H4 (cell line): ENCODE measurements at places on chromosomes 13 and 19. TPM values are rescaled to one million over a fixed set of nuclear protein-coding genes. Genes with fewer than 3 reads are reported as not detected.

DNA sequence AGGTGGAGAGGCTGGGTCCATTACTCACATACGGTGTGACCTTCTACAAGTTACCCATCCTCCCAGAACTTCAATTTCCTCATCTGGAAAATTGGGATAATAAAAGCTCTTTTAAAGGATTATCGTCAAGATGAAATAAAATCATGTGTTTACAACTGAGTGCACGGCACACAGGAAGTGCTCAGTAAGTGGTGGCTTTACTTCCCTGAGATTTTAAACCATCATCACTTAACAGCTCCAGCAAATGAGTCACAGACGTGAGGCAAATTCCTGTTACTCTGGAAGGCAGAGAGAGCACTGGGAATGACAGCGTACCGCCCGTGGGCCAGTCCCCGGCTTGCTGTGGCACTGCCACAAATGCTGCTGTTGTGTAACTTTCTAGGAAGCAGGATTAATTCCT lies 64.1 kb downstream of the MRPL57 start:
- DNase-seq: peak; percentile 67

DNA sequence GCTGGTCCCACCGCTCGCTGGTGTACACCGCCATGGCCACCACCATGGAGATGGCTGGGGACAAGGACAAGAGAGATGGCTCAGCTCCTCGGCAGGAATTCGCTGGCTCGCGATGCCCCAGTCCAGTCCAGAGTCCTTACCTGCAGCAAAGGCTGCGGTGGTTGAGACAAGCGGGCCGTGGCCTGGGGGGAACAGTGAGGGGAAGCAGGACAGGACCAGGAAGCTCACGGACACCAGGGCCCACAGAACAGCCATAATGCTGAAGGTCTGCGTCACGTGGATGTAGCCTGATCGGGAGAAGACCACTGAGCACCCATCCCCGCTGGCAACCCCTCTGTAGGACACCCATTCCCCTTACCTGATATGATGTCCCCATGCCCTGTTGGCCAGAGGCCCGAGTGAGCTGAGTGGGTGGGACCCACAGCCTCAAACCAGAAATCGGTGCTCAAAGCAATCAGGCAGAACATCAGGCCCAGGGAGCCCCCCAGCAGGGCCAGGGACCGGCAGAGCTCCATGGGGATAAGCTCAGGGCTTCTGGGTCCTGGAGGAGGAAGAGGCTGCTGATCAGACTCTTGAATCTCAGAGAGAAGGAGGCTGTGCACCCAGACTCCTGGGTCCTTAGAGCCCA lies 319 bp downstream of the NKG7 start:
- no peak for DNase-seq

DNA sequence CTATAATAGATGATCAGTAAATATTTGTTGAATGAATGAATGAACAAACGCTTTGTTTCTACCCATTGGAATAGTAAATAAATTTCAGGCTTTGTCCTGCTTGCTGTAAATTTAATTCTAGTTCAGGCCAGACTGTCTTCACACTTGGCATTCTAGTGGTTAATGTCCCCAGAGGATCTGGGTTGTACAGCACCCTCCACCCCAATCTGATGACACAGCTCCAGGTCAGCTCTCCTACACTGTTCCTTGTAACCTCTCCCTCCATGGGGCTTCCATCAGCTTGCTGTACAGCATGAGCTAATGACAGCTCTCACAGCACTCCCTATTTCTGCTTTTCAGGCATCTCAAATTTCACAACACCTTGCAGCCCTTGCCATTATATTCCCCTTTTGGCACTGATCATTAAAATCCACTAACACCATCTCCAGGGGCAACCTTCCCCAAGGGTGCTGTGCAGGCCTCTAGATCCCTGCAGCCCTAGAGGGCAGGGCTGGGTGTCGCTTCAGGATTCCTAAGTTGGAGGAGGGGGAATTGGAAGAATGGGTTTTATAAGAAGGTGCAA lies 12.7 kb upstream of the KL start:
- no peak for DNase-seq

- no peak for DNase-seq
These were observed 16.8 kb upstream of the ZNF432 start for GRCh38 chr19:52065399-52065798.

- no peak for DNase-seq
These were observed 689.1 kb upstream of the GPC6 start for GRCh38 chr13:92537471-92537870.

DNA sequence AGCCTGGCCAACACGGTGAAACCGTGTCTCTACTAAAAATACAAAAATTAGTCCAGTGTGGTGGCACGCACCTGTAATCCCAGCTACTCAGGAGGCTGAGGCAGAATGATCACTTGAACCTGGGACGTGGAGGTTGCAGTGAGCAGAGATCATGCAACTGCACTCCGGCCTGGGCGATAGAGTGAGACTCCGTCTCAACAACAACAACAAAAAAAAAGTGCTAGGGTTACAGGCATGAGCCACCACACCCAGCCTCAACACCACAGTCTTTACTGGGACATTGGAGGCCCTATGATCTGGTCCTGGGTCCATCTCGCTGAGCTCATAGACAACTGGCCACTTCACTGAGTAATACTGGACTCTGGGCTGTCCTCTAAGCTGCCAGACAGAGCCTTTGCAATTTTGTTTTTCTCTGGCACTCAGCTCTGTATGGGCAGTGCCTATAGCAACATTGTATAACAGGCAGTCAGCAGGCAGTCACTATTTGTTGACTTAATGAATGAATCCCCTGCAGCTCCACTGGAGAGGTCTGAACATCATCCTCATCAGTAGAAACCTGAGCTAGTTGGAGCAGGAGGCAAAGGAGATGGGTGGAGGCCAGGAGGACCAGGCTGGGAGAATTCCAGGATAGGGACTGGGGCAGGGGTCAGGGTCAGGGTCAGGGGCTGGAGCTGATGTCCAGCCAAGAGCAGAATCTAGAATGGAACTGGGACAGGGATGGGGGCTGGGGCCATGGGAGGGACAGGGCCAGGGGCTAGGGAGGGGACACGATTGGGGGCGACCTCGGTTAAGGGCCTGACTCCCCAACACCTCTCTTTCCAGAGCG lies 8.1 kb downstream of the BLOC1S3 start:
- DNase-seq: no peak

DNA sequence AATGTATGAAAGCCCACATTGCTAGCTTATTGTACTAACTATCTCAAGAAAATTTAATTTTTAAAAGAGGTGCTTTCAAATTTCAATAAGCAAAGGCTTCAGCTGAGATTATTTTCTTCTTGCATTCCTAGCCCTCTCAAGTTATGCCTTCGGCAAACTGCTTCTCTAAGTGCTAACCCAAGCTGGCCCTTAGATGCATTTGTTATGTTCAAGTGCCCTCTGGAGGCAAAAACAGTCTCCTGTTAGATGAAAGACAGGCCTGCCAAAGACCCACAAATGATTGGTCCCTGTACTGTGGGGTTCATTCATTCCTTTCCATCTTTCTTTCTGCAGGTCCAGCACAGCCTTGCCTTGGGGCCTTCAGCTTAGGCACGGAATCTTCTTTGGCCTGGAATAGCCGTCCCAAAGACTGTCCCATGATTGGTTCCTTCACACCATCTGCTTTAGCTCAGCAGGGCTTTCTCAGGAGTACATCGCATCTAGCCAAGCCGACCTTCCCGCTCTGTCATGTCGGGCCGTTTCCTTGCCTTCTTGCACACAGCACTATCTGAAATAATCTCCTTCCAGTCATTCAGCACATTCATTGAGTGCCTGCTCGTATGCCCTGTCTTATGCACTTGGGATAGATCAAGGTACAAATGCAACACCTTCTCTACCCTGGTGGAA lies 26.4 kb upstream of the TPTE2 start:
- peak; percentile 9 for DNase-seq

DNA sequence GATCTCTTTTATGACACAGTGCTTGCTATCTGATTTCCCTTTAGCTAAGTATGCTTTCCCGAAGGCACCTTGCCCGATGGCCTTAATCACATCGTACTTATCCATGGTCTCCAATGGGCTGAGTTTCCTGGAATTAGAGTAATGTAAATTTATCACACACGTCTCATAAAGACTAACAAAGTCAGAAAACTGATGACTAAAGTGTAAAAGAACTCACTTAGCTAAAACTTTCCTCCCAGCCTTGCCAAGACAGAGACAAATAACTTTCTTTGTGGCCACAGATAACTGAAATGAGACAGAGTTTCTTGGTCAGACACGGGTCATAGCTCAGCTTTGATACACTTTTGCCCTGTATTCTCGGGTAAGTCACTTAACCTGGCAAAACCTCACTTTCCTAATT lies 1.5 kb downstream of the NEK5 start:
- DNase-seq: no peak

DNA sequence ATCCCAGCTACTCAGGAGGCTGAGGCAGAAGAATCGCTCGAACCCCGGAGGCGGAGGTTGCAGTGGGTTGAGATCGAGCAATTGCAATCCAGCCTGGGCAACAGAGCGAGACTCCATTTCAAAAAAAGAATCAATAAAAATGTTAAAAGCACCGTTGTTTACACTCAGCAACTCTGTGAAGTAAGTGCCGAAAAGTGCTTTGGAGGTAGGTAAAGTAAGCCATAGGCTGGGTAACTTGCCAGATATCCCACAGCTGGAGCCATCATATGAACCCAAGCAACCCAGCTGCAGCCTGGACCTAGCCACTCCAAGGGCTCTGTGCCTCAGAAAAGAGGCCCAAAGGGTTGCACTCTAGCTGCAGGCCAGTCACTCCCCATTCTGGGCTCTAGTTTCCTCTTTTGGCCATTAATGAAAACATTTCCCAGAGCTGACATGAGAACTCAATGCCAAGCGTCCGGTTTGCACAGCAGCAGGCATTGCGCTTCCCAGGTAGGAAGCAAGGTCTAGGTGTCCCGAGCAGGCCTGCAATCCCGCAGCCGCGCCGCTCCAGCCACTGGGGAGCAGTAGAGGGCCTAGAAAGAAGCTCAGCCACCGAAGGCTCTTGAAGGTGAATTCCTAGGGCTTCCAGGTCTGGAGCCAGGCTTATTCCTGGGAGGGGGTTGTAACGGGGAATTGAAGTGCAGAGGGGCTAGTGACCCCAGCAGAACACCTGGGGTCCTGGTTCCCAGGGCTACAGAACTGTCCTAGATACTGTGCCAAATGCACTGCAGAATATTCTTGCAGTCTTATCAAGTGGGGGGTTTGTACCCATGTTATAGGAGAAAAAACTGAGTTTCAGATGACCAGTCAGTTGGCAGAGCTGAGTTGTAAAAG lies 4.1 kb upstream of the CD79A start:
- peak; percentile 67 for DNase-seq

DNA sequence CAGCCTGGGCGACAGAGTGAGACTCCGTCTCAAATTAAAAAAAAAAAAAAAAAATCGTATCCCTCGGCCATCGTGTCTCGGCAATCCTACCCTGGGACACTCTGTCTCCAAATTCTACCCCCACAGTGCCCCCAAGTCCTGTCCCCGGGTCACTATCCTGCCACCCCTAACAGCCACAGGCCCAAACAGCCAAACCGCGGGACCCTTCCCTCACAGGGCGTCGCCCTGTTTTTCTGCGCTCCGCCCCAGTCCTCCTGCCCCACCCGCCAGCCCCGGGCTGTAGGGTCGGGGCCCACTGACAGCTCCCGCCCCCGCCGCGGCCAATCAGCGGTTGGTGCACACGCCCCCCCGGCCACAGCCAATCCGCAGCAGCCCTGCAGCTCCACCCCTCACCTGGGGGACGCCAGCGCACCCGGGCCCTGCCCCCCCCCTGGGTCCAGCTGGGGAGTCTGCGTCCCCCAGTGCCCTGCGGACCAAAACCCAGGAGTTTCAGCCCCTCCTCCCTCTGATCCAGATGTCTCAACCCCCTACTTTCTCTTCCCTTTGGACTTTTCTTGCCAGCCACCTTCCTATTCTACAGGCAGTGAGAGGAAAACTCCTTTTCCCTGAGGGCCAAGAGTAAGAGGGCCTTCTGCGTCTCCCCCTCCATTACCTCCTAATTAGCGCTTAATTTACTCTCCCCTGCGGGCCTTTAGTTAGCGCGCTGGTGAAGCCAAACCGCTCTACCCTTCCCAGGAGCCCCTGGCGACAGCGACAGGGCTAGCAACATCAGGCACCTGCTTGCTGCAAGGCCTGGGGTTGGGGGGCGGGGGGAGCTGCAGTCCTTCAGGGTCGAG lies 1.5 kb upstream of the BCAT2 start:
- no peak for DNase-seq

DNA sequence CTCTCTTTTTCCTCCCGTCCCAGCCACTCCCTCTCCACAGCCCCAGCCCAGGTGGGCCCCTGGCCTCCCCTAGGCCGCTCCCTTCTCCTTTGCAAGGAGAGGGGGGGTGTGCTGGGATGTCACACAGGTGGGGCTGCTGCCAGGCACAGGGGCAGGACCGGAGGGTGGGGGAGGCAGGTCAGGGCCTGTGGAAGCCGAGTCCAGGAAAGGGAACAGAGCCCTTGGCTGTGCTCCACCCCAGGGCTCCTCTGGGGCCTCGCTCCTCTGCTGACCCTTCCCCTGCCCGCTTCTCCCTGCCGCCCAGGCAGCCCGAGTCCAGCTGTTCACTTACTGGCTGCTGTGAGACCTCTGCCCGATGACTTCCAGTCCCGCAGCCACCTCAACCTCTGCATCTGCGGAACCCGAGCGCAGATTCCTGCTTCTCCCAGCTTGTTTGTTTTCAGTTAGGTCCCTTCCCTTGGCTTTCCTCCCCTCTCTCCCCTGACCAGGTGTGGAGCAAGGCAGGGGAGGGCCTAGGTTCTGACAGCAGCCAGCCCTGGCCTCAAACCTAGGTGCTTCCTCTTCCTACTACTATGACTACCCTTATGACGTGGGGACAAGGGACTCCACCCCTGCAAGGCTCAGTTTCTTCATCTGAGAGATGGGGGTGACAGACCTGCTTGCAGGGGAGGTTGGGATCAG lies 850 bp upstream of the KLK11 start:
- no peak for DNase-seq

GRCh38 chr19:31725051-31725450 lies 375.8 kb upstream of the TSHZ3 start:
- DNase-seq: no peak

GRCh38 chr19:50422397-50423278 lies 3.9 kb downstream of the SPIB start:
- DNase-seq: no peak

GRCh38 chr13:41622432-41623429 lies 165.4 kb downstream of the RGCC start:
- no peak for DNase-seq

GRCh38 chr13:100245104-100245503 lies 156.2 kb downstream of the PCCA start:
- DNase-seq: no peak

GRCh38 chr13:60355056-60355455 lies 42.0 kb upstream of the TDRD3 start:
- no peak for DNase-seq

DNA sequence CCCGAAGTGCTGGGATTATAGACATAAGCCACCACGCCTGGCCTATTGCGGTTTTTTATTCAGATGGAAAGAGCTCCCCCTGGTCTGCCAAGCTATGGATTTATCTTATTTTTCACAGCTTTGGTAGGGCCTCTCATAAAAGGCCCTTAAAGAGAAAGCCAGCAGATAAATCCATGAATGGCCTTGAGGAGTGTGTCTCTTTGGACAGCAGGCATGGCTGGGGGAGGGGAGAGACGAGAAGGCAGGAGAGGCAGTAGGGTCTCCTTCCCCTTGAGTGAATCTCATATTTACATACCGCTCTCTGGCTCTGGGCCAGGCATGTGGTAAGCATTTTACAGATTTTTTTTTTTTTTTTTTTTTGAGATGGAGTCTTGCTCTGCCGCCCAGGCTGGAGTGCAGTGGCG lies 25.2 kb downstream of the MARK4 start:
- DNase-seq: no peak

The DZIP1 gene
- total RNA-seq: 14.6 and 36.4 TPM in 2 replicates

The LILRB5 gene
- not detected in 2 replicates for total RNA-seq

The SLITRK6 gene
- total RNA-seq: 5.0 and 5.5 TPM in 2 replicates

The ZNF556 gene
- not detected in 2 replicates for total RNA-seq
